ENCODE measurements at places on chromosomes 4 and X.

DNA sequence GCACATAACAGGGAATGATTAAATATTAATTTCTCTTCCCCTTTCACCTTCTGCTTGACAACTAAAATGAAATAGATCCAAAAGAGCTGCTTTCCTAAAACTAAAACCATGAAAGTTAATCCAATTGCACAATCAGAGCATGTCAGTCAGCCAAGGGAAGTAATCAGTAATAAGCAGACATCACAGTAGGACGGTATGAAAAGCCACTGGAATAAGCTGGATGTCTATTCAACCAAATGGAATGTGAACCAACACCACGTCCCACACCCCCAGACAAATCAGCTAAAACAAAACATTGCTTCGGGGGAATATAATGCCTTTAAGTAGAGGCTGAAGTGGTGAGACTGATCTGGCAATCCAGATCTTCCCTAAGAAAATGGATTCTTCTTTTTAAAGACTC, 859.4 kb upstream of the FTHL17 start:
- DNase-seq: no peak

DNA sequence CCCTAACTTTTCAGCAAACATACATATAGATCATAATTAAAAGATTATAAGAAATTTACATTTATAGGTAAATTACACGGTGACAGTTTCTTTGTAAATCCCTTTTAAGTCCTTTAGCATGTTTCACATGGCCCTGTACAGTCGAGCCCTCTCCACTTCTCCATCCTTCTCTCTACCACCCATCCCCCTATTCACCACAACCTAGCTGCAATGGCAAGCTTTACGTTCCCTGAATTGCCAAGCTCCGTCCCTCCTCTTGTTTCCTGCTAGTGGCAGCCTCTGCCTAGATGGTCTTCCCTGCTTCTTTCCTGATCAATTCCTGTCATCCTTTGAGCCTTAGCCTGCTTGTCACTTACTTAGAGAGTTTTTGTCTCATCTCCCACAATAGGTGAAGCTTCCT, 116.2 kb downstream of the TMA16 start:
- no peak for DNase-seq

DNA sequence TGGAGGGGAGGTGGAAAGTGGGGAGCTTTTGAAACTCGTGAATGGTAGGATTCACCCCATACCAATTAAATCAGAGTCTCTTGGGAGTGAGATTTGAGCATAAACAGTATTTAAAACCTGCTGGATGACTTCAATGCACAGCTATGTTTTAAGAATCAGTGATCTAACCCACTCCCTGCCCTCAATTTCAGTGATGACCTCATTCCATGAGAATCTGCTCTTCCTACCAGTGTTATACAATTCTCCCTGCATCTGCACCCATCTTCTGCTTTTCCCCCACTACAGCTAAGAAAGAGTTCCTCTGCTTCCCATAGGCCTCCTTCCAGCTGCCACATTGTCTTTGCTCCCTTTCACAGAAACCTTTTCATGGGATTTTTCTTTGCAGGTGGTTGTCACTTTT, 18.3 kb upstream of the H2AZ1 start:
- DNase-seq: peak; percentile 58

DNA sequence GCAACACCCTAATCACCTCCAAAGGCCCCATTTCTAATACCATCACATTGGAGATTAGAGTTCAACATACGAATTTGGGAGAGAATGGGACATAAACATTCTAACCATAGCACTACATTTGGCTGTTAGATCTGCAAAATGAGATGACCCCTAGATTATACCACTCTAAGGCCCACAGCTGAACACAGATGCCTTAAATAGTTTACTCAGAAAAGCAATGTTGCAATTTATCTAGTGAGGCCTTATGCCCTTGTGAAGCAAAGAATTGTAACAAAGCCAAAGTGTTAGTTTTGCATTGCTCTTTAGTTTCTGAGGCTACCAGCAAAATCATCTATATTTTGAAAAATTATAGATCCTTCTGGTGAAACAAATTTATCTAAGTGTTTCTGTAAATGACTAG, 31.6 kb upstream of the ARHGEF6 start:
- DNase-seq: no peak

DNA sequence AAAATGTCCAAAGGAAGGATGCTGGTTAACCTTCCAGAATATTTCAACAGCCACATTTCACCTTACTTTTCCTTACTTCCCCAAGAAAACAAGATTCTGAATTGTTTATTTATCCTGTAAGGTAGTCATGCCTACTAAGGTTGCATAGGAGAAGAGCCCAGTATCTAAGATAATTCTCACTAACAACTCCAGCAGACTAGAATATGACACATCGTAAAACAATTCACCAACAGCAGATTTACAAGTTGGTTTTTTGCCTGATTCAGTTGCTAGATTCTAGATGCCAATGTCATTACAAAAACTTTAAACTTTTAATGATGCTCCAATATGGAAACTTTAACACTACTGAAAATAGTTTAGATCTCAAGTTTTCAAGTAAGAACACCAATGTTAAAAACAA, 176.4 kb downstream of the IL13RA2 start:
- peak; percentile 11 for DNase-seq

DNA sequence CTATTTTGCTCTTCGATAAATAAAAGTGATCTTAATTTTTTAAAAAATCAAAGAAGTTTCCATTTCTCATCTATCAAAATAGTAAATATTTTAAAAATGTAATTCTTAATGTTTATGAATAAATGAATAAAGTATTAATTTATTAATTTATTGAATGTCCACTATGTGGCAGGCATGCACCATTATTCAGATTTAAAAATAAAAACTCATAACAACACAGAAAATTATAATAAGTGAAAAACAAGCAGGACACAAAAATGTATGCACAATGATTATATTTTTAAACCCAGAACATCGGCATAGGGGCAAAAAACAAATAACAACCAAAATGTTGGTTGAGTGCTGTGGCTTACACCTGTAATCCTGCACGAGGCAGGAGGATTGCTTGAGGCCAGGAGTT, 5.3 kb upstream of the PYURF start:
- no peak for DNase-seq

GRCh38 chr4:19346636-19347035, 905.1 kb upstream of the SLIT2 start:
- DNase-seq: no peak

GRCh38 chrX:151346931-151347543, 50.0 kb upstream of the VMA21 start:
- no peak for DNase-seq

- no peak for DNase-seq
Observed at GRCh38 chr4:78058591-78059523, 1.7 kb downstream of the FRAS1 start.

DNA sequence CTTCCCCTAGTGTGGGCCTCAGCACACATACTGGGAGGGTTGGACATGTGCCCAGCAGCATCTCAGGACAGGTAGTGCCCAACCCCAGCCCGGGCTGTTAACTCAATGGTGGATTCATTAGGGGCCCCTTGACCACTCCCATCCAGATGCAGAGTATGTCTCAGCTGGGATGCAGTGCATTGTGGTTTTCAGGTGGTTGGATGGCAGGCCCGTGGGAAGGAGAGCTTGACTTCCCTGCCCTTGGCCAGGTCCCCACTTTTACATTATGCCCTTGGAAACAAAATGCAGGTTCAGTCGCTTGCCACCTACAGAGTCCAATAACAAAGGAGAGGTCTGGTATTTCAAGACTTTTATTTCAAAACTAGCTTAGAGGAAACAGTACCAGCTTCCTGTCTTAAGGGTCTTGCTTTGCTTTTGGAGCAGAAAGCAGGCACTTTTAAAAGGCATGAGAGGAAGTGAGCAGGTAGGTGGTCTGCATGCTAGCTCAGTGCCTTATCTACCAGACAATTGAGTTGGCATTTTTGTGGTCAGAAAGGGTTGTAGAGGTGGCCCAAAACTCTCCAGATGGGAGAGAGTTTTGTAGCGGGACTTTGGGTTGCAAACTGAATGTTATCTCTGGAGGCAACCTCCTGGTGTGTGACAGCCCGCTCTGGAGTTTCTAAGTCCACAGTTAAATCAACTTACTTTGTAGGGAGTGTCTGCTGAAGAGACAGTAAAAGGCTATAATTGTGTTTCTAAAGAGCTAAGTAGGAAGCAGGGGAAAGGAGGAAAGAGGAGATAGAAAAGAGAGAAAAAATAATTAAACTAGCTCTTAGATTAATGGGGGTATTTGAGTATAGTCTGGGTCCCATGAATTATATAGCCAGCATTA, 171.0 kb downstream of the GALNTL6 start:
- no peak for DNase-seq

DNA sequence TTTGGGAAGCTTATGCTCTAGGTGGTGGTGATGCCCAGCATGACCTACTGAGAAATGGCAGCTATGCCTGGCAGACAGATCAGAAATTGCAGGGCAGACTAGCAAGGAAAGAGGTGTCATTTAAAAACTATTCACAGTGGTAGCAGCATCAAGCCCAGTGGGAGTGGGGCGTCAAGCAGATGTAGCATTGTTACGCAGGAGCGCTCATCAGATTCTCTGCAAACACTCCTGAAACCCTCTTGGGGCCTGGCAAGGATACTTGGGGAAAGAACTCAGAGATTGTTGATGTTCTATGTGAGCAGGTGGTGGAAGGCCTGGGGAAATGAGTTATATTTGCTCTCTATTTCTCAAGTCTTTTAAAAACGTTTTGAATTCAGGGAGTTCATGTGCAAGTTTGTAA, 437.6 kb downstream of the RAPGEF2 start:
- DNase-seq: no peak

- no peak for DNase-seq
Observed at GRCh38 chr4:94605241-94605805, 152.4 kb upstream of the BMPR1B start.

- DNase-seq: no peak
Observed at GRCh38 chr4:139554642-139554892, 1.5 kb downstream of the SETD7 start.

- no peak for DNase-seq
Observed at GRCh38 chrX:46823481-46823880, 13.4 kb upstream of the RP2 start.

DNA sequence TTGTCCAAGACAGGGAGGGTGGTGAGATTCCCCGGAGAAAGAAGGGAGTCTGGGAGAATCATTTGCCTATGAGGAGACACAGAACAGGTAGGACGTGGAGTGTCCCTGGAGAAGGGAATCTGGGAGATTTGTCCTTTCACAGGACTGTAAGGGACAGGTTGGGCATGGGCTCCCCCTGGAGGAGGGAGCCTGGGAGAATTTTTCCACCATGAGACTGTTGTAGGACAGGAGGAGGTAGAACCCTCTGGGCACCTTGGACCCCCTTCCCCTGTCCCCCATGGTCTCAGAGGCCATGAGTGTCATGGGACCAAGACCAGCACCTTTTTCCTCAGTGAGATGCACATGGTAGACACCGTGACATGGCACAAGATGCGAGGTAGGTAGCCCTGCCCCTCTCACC, 2.8 kb downstream of the PORCN start:
- DNase-seq: no peak

DNA sequence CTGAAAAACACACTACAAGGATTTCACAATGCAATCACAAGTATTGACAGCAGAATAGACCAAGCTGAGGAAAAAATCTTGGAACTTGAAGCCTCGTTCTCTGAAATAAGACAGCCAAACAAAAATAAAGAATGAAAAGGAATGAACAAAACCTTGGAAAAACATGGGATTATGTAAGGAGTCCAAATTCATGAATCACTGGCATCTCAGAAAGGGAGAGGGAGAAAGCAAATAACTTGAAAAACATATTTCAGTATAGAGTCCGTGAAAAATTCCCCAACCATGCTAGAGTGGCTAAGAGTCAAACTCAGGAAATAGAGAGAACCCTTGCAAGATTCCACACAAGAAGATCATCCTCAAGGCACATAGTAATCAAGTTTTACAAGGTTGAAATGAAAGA, 178.5 kb upstream of the CTSO start:
- no peak for DNase-seq

- DNase-seq: no peak
Observed at GRCh38 chr4:74038425-74039314, at the start of gene CXCL3. Gene CXCL3, minus strand, starts transcription at chr4:74038689. Its CDS starts 78 bp downstream, at chr4:74038611.

Measured in GM04503 (cell line).